Activated T-helper 17 cell treated with anti-CD3 and anti-CD28 coated beads, Interleukin-2, amount 50 U/mL, for 72 hours (primary cell): ENCODE measurements at places on chromosomes 12 and 14. TPM values are rescaled to one million over a fixed set of nuclear protein-coding genes. Genes with fewer than 3 reads are reported as not detected.
A peak's percentile ranks its signal among the peaks of the same experiment; 100 is the strongest.

DNA sequence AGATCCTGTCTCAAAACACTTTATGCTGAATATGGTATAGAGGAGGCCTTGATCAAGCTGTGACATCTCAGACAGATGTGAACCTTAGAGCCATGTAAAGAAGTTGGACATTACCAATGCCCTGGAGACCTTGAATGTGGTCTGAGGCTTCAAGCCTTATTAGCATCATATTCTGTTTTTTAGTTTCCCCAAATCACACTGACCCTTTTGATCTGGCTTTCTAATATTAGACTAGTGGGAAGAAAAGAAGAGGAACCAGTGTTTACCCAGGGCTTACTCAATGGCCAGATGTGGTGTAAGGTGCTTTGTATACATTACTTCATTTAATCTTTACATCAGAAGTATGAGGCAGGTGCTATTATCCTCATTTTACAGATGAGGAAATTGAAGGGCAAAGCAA lies 10.6 kb upstream of the TBPL2 start:
- no peak for ATAC-seq

AKAP6 gene
- 1.1 TPM for total RNA-seq

KRT8 gene
- total RNA-seq = 1.2 TPM

DNA sequence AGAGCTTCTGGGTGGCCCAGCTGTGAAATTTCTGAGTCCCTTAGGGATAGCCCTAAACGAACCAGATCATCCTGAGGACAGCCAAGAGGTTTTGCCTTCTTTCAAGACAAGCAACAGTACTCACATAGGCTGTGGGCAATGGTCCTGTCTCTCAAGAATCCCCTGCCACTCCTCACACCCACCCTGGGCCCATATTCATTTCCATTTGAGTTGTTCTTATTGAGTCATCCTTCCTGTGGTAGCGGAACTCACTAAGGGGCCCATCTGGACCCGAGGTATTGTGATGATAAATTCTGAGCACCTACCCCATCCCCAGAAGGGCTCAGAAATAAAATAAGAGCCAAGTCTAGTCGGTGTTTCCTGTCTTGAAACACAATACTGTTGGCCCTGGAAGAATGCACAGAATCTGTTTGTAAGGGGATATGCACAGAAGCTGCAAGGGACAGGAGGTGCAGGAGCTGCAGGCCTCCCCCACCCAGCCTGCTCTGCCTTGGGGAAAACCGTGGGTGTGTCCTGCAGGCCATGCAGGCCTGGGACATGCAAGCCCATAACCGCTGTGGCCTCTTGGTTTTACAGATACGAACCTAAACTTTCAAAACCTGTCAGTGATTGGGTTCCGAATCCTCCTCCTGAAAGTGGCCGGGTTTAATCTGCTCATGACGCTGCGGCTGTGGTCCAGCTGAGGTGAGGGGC lies 38.9 kb downstream of the DAD1 start:
- ATAC-seq = peak; percentile 66

MEG3 gene
- not detected for total RNA-seq

PIWIL1 gene
- not detected for total RNA-seq

- ATAC-seq = no peak
Measured at GRCh38 chr12:51188359-51189051, 15.6 kb upstream of the TFCP2 start.

- ATAC-seq = peak; percentile 35
Measured at GRCh38 chr12:123141615-123142517, 9.0 kb downstream of the PITPNM2 start.

DNA sequence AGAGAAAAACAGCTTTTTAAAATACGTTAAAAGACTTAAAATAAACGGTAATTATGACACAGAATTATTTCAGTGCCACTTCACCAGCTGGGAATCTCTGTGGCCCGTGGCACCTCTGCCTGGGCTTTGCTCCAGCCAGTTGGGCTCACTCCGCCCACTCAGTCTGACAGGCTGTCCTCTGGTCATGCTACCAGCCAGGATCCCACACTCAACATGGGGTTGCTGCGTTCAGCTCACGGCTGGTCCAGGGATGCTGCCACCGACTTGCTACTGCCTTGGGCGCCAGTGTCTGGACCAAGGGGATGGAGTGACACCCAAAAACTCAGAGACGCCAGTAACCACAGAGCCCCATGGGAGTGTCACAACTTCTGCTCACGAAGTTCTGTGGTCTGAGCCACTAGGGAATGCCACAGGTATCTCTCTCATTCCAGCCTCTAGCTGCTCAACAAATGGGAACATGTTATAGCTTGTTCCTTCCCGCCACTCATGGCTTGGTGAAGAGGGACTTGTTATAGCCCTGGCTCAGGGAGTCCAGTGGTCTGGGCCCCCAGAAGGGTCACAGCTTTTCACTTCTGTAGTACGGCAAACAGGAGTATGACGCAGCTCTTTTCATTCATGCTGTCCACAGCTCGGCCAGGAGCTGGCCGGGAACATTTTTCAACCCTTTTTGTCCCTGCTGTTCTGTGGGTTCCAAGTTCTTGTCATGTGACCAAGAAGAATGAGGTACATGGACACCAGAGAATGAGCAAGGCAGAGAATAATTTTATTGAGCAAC lies 23.4 kb upstream of the ATXN7L3B start:
- ATAC-seq = no peak

DNA sequence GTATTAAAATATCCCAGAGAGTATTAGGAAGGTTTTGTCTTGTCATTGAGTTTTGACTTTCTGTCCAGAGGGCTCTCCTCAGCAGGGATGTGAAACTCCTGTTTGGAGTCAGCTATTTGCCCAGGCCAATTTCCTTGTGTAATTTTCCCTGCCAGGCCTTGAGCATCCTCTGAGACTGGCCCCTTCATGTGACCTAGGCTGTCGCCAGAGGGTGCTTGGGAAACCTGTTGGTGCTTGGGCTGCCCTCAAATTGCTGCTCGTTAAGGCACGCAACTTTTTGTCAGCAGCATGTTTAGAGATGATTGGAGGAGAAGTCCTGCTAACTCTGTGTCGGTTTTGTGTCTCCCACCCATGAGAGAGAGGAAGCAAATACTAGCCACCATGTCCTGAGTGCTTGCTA lies 39.1 kb downstream of the IQSEC3 start:
- ATAC-seq = no peak

- no peak for ATAC-seq
Measured at GRCh38 chr12:119695034-119695433, 27.1 kb downstream of the PRKAB1 start.

RBMS2 gene
- total RNA-seq = 2.3 TPM

DNA sequence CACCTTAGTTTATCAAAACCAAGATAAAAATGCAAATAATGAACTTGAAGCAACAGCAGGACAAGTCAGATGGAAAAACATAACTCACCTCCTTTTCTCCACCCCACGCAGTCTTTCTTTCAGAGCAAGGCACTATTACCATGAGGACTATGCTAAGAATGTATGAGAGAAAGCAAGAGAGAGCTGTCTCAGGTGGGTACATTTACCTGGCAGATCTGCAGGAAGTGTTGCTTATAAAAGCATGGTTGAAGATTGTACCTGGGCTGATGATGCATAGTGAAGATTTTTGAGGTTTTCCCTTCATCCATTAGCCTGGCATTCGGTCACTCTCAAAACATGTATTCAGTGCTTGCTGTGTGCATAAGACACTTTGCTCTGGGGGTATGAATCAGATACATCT lies 68.8 kb upstream of the IFNG-AS1 start:
- peak; percentile 60 for ATAC-seq

GRCh38 chr12:91413581-91414546 lies 231.2 kb upstream of the DCN start:
- no peak for ATAC-seq

- ATAC-seq = no peak
Measured at GRCh38 chr12:93541578-93542225, 30.8 kb upstream of the SOCS2 start.

GRCh38 chr14:99192830-99193229 lies 79.2 kb downstream of the BCL11B start:
- no peak for ATAC-seq

EIF2S3B gene
- 0.26 TPM for total RNA-seq

- no peak for ATAC-seq
Measured at GRCh38 chr14:68390741-68391140, 402.1 kb downstream of the ZFP36L1 start.

B4GALNT3 gene
- 3.5 TPM for total RNA-seq

- peak; percentile 72 for ATAC-seq
Measured at GRCh38 chr14:75769047-75769685, 108.1 kb downstream of the TTLL5 start.

AJUBA gene
- 7.5 TPM for total RNA-seq

SLC10A1 gene
- not detected for total RNA-seq

ZBTB1 gene
- total RNA-seq = 154 TPM

DNA sequence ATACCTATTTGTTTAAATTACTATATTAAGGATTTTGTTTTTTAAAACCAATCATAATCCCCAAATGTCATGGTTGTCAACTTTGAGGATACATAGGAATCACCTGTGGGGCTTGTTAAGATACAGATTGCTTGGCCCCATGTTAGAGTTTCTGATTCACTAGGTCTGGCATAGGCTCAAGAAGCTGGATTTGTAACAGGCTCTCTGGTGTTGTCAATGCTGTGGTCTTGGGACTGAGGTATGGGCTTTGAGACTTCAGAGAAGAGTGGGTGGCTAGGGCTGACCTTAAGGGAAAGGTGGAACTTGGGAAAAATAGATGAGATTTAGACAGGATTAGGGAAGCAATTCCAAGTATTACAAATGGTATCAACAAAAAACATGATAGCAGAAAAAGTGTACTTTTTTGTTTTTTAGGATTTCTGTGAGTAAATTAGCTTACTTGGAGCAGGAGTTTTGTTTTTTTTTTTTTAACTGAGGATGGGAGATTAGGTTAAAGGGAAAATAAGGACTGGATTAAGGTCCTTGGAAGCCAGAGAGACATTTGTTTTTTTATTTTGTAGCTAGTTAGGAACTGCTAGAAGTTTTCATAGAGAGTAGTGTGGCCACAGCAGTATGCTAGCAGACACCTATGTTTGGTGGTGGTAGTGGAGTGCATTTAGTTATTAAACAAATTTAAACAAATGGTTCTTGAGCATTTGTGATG lies 88.6 kb downstream of the RAD51B start:
- no peak for ATAC-seq

DNA sequence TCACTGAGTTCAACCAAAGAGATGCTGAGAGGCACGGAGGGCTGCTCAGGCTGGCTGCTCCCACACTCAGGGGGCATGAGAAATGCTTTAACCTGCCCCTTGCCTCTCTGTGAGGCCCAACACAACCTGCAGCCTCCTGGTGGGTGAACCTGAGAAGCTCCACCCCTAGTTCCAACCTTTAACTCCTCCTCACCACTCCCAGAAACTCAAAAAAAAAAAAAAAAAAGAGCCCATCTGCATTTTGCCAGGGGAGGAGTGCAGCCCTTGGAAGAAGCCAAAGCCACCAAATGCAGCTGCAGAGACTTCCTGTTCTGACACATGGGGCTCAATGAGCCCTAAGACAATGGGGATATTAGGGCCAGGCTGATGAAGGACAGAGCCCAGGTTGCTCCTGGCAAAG lies 8.9 kb downstream of the KRT4 start:
- ATAC-seq = no peak

CEBPE gene
- not detected for total RNA-seq

- no peak for ATAC-seq
Measured at GRCh38 chr14:93068711-93069110, 47.0 kb downstream of the ITPK1 start.

DNA sequence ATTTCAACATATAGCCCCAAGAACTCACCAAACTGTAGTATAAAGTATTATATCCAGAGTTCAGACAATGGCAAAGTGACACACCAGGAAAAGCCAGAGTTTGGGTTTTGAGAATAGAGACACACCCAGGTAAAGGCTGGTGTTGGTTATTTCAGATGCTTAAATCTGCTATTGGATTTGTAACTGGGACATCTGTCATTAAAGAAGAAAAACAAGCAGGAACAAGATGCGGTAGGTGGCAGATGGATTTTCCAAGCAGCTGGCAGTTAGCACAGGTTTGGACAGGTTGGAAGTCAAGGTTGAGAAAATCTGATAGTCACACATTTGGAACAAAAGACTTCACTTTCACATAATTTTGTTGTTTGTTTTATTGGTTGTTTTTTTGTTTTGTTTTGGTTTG lies 14.4 kb upstream of the CDK17 start:
- ATAC-seq = no peak

DNA sequence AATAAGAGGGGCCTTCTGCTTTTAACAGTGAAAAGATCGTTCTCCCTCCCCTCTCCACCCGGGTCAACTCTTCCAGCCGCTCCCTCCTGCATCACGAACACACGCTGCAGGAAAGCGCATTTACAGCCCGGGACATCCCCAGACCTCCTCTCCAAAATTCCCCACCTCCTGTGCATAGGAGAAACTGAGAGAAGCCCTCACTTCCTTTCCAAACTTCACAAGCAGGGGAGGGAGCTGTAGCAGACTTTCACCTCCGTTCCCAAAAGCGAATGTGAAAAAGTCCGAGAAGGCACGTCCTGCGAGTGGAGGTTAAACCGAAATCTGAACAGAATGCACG lies 513 bp downstream of the BCAT1 start:
- ATAC-seq = peak; percentile 83

GRCh38 chr12:57604454-57604991 lies at the start of gene DTX3:
Gene DTX3 (plus strand): TSS chr12:57604824. CDS start chr12:57606518, 1,694 bp downstream.
- peak; percentile 75 for ATAC-seq

DNA sequence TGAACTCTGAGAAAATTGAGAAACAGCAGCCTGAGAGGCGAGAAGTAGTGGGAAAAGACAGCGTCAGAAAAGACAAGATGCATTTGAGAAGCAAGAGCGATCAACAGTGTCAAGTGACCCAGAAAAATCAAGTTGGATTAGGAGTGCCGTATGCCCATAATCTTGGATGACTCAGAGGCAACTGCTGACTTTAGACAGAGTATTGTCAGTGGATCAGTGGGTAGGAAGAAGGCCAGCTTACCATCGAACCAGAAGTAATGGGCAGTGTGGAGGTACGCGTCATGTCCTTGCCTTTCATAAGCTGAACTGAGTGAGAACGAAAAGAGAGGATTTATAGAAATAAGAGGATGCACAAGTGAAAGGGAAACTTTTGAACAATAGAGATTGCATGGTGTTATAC lies 151.0 kb upstream of the NAV3 start:
- no peak for ATAC-seq

DNA sequence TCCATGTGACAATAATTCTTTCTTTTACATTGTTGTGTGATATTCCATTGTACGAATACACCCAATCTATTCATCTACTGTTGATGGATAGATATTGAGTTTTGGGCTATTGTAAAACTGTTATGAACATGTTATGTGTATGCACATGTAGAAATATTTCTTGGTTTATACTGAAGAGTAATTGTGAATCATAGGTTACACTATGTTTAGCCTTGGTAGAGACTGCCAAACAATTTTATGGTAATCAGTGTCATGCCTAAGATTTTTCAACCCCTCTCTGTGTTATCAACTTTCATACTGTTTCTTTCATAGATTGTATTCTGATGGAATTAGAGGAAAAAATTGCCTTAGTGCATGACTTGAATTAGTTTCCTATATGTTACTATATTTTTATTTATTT lies 39.5 kb downstream of the FRMD6 start:
- ATAC-seq = no peak

TAS2R7 gene
- total RNA-seq = not detected
